Upper lobe of right lung (tissue), 1 donor: ENCODE measurements at places on chromosomes 6 and 20. TPM values are rescaled to one million over a fixed set of nuclear protein-coding genes. Genes with fewer than 3 reads are reported as not detected.

The CLPSL2 gene
- not detected for total RNA-seq

- no peak for DNase-seq
- no peak overlapping the region for H3K27ac ChIP-seq
- H3K27me3 ChIP-seq = no peaks in the 10 kb centered on the region
- H3K36me3 ChIP-seq = no peaks in the 10 kb centered on the region
These were observed 37.7 kb upstream of the DEFB112 start for GRCh38 chr6:50087231-50087954.

DNA sequence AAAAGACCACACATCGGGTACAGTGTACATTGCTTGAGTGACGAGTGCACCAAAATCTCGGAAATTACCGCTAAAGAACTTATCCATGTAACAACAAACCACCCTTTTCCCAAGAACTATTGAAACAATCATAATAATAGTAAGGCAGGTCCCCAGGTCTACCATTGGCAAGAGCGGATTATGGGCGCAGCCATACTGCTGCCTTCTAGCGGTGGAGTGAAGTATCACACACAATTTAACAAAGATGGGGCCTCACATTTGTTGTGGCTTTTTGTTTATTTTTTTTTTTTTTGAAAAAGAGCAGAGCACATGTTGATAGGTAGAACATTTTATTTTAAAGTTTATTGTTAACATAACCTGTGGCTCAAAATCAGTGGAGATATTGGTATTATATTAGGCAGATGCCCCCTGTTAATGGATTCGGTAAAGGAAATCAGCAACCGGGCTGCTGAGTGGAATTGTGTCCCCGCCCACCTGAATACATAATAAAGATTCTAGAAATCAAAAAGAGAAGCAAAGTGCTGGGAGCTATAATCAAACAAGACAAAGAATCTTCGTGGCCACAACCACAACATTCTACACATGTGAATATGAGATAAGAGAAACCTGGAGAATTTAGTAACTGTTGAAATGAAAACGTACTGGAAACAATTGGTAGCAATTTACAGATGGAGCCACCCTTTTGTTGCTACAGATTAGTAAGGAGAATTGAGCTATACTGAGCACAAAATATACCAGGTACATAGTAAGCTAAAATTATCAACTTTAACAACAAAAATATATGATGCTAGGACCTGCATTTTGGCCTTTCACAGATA is 94.2 kb upstream of the EXOC2 start:
- no peaks in the 10 kb centered on the region for H3K4me1 ChIP-seq
- no peak for DNase-seq
- no peak overlapping the region for H3K4me3 ChIP-seq
- H3K27ac ChIP-seq = no peak overlapping the region

GRCh38 chr6:17589406-17590096 is 10.6 kb upstream of the FAM8A1 start:
- no peaks in the 10 kb centered on the region for H3K4me1 ChIP-seq
- no peaks in the 10 kb centered on the region for H3K27me3 ChIP-seq
- no peaks in the 10 kb centered on the region for H3K36me3 ChIP-seq

DNA sequence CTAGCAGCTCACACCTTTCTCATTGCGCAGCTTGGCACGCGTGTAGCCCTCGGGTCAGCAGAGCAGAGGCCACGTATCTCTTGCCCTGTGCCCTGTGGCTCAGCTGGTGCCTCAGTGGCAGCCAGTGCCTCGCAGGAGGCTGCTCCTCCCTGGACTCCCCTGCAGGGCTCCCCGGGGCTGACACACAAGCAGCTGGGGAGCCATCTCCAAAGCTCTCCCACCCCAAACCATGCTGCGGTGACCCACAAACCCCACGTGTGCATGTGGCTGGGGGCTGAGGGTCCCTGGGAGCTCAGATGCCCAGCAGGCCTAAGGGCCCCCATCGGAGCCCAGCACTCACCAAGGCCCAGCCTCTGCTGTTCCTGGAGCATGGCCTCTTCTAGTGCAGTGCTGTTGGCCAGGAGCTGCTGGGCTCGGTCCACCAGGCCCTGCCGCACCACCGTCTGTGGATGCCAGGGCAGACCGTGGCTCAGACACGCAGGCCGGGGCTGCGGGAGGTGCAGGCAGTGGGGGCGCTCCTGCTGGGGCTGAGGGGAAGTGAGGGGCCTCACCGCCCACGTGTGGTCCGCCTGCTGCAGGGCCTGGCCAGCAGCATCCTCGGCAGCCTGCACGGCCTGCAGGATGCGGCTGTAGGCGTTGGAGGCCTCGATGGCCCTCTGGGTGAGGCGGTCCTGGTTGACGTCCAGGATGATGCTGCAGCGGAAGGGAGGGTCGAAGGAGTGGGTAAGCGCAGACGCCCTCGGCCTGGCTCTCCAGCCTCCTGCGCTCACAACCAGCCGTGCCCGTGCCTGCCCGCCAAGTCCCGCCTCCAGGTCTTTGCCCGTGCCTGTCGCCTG is 13.8 kb downstream of the ADRM1 start:
- DNase-seq = no peak
- peaks cover 65% of the 10 kb centered on the region for H3K36me3 ChIP-seq
- H3K4me1 ChIP-seq = no peaks in the 10 kb centered on the region

The EFCAB8 gene
- 0.72 TPM for total RNA-seq

GRCh38 chr20:51125780-51126179 is 102.9 kb upstream of the KCNG1 start:
- no peaks in the 10 kb centered on the region for H3K4me1 ChIP-seq
- no peak overlapping the region for H3K27ac ChIP-seq
- no peak for DNase-seq
- no peaks in the 10 kb centered on the region for H3K36me3 ChIP-seq
- H3K27me3 ChIP-seq = peaks cover 6% of the 10 kb centered on the region

The UNC93A gene
- not detected for total RNA-seq

DNA sequence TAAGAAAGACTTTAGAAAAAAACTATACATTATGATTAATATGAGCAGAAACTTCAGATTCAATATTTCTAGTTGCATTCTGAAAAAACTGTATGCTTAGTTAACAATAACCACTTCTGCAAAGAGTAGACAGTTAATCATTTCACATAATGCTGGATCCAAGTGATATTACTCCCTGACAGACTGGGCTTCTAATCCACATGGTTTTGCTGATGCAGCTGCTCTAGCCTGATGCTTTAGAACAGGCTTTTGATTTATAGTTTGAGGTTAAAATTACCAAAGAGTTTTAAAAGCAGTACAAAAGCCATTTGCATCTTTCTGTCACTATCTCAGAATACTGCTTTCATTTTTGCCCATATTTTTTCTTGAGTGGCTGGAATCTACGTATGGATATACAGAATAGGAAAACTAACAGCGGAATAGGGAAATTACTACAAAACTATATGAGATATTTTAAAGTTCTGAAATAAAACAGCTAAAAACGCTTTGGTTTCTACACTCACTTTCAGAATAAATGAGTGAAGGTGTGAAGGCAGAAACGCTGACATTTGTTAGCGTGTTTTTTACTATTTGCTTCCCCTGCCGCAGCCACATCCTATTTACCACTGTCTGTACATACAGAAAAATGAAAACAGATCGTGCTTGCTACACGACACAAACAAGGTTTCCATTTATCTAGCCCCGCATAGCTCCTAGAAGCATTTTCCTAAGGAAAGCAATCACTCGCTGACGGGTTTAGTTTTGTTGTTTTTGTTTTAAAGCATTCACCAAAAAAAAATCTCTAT is 61.7 kb downstream of the METTL24 start:
- no peak for DNase-seq
- no peak overlapping the region for H3K27ac ChIP-seq
- no peak overlapping the region for H3K4me3 ChIP-seq
- no peaks in the 10 kb centered on the region for H3K4me1 ChIP-seq
